ENCODE measurements at places on chromosomes 1 and 21. TPM values are rescaled to one million over a fixed set of nuclear protein-coding genes. Genes with fewer than 3 reads are reported as not detected.

The AK2 gene
- total RNA-seq, result 123 TPM

The TBX19 gene
- total RNA-seq, result 0.80 TPM

The BCL2L15 gene
- total RNA-seq, result 0.75 TPM

- DNase-seq, result no peak
Observed at GRCh38 chr21:35236090-35236489, 187.0 kb upstream of the RUNX1 start.

GRCh38 chr1:41516168-41517061, 31.9 kb upstream of the EDN2 start:
- peak; percentile 96 for DNase-seq

DNA sequence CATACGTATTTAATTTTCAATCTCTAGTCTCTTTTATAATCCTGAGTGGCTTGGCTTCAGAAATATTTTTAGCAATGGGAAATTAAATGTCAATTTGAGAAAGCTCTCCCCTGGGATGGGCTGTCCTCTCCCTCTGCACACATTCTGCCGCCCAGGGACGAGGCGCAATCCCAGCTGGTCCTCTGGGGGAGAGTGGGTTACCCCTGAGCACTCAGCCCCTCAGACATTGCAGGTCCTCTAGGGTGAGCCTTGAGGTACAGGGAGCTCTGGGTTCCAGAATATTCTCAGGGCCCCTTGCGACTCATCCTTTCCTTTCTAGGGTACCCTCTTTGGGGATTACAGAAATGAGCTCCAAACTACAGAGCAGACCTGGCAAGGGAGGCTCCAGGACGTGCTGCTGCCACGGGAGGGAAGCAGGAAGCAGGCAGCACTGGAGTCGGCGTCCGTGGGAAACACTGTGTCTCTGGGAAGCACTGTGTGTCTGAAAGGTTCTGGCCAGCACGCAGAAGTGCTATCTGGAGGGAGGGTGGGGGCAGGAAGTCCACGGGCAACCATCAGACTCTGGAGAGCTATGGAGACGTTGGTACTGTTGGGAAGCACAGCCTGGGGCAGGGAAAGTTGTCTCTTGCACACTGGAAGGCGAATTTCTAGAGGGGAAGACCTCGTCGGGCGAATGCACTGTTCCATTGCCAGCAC, 343.3 kb upstream of the VAMP3 start:
- DNase-seq, result no peak

DNA sequence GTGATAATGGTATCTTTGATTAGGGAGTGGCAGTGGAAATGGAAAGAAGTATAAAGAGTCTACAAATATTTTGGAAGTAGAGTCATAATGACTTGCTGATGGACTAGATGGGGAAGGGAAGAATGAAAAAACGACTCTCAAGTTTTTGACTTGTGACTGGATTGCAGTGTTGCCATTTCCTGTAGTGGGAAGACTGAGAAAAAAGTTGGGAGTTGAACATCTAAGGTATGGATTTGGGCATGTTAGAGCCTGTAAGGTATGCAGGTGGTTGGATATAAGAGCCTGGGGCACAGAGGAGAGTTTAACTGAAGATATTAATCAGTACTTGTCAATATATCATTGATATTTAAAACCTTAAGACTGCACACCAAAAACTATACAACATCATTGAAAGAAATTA, 19.4 kb downstream of the DNM3 start:
- no peak for DNase-seq

DNA sequence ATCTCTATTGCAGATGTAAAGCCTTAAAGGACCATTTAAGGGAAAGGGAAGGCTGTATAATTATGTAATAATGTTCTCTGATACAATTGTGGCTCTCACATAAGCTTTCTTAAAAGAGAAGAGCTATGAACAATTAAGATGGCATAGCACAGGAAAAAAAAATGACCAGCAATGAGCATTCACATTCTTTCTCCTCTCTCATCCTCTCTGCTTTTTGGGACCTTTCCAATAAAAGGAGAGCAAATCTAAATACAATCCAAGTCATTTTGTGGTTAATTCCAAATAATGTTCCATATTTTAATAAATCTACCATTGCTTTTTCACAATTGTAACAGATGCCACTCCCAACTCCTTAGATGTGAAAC, 23.5 kb downstream of the SMYD3 start:
- peak; percentile 6 for DNase-seq

The MYBPH gene
- total RNA-seq, result 109 TPM

GRCh38 chr1:63522891-63523728, at the start of the genes EFCAB7 and ITGB3BP:
EFCAB7 (plus strand) TSS chr1:63523525; CDS start chr1:63525573, 2,048 bp downstream.
ITGB3BP (minus strand) TSS chr1:63523225; CDS start chr1:63523133, 92 bp downstream.
- peak; percentile 97 for DNase-seq
